Activated CD8-positive, alpha-beta T cell treated with anti-CD3 and anti-CD28 coated beads, Interleukin-2, amount 10 ng/mL, durations not matched to agents 7 days and 5 days (primary cell): ENCODE measurements at places on chromosomes 1 and 21. TPM values are rescaled to one million over a fixed set of nuclear protein-coding genes. Genes with fewer than 3 reads are reported as not detected.

NTMT2 gene
- not detected for total RNA-seq

DNA sequence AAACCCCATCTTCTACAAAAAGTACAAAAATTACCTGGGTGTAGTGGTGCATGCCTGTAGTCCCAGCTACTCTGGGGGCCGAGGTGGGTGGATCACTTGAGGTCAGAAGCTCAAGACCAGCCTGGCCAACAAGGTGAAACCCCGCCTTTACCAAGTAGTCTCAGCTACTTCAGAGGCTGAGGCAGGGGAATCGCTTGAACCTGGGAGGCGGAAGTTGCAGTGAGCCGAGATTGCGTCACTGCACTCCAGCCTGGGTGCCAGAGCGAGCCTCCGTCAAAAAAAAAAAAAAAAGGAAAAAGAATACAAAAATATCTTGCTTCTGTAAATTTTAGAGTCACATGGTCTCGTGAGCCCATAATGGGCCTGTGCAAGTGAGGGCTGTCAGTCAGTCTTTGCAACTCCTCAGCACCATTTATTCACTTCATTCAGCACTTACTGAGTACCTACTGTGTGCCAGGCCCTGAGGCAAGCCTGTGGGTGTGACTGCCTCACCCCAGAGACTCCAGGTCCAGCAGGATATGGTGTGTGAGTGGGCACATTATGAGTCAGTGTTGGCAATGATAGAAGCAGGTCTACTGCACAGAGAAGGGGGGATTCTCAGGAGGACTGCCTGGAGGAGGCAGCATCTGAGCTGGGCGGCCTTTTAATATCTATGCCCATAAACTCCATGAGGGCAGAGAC lies 46.8 kb upstream of the TARDBP start:
- peak; percentile 57 for DNase-seq

DNA sequence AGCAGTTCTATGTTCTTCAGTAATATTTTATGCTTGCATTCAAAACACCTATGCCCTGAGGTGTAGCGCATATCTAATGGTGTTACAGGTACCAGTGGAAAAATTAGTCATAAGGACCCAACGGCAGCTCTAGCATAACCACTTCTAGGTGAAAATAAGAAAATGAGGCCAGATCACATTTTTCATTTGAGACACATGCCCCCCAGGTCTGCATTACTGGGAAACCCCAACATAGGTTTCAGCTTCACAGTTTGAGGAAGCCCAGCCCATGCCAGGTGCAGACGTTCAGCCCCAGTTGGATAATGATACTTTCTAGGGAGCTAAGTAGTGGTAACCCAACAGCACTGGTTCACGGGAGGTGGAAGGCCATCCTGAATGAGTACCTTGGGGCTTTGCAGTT lies 129.8 kb downstream of the CNIH3 start:
- no peak for DNase-seq

DNA sequence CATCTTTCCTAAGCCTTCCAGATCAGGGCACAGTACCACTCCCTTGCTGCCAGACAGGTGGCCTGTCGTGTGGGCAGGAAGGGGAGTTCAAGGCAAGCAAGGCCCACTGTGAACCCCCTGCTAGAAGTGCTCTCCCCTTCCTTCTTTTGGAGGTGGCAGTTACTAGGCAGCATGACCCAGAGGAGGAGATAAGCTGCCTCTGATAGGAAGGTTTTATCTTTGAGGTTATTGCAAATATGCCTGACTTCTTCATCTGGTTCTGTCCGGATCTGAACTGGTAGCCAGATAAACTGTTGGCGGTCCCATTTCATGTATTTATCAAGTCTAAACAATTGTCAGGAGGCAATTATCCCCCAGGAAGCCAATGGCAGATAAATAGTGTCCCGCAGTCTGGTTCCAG lies 198.2 kb upstream of the LMO4 start:
- no peak for DNase-seq

DNA sequence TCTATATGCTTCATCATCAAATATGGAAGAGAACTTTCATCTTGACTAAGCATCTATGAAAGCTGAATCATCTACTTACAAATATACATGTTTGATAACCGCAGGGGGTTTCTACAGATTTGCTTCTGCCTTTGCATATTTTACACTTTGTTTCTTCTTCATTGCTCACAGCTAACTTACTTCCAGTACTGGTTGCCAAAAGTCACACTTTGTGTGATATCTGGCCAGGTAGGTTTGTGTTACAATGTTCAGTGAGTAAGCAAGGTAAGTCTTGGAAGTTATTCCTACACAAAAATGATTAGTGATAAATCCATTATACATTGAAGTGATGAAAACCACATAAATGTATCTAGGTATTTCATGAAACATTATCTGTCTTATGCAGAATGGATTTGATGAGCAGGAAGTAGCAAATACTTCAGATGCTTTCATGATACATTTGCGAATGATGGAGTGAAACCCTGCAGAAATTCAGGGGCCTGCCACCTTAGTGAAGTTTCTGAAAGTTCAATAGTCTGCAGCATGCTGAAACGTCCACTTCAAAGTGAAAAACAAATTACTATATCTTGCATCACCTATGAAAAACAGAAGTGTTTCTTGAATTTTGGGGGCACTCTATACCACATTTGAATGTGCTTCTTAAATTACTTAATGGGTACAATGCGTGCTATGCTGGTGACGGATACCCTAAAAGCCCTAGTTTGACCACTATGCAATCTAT lies 187.3 kb downstream of the ATP6V1G3 start:
- no peak for DNase-seq

DNA sequence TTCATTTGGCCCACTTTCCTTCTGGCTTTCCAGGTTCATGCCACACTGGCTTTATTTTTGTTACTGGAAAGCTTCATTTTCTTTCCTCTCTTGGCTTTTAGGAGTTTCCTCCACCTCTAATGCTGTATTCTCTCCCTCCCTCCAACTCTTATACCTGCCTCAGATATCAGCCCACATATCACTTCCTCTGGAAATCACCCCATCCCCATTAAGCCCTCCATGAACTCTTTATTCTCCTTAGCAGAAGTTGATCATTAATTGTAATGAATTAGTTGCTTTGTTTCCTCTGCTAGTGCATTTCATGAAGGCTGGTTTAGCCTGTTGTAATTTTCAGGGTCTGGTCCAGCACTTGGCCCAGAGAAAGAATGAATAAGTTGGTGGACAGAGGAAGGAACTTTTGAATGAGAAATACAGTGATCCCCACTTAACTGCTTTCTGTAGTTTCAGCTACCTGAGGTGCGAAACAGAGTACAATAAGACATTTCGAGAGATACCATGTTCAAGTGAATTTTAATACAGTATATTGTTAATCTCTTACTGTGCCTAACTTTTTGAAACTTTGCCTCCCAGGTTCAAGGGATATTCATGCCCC lies 1.7 kb downstream of the SOAT1 start:
- no peak for DNase-seq

FCRL2 gene
- not detected for total RNA-seq

- no peak for DNase-seq
Observed at GRCh38 chr21:40162075-40162474, 294.8 kb downstream of the PCP4 start.

GRCh38 chr1:208185801-208186231 lies 58.4 kb downstream of the PLXNA2 start:
- DNase-seq, result no peak

DNA sequence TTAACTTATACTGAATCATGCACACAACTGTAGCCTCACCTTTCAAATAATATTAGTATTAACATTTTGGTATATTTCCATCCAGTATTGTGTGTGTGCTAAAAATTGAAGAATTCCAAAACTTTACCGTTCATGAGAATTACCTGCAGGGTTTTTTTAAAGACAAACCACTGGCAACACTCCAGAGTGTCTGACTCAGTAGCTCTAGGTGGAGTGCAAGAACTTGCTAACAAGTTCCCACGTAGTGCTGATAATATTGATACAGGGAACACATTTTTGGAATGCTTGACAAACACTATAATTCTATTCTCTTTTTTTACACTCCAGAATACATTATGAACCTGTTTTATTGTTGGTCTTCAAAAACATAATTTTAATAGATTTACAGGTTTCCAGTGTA lies 27.7 kb upstream of the SLC5A9 start:
- no peak for DNase-seq

GRCh38 chr1:185869590-185869989 lies 135.4 kb downstream of the HMCN1 start:
- no peak for DNase-seq

DNA sequence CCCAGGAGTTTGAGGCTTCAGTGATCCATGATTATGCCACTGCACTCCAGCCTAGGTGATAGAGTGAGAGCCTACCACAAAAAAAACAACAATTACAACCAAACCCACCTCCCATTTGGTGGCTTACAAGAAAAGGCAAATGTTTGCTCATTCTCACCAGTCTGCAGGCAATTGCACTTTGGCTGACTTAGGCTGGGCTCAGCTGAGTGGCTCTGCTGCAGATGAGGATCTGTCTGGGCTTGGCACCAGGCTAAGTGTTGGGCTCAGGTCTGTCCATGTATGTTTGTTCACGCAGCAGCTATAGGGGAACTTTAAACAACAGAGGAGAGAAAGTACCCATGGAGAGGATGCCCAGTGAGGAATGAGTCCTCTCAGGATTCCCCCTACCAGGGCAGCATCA lies 28.0 kb upstream of the COA6 start:
- no peak for DNase-seq

- DNase-seq, result no peak
Observed at GRCh38 chr1:228016653-228017355, 10.0 kb downstream of the WNT3A start.

DNA sequence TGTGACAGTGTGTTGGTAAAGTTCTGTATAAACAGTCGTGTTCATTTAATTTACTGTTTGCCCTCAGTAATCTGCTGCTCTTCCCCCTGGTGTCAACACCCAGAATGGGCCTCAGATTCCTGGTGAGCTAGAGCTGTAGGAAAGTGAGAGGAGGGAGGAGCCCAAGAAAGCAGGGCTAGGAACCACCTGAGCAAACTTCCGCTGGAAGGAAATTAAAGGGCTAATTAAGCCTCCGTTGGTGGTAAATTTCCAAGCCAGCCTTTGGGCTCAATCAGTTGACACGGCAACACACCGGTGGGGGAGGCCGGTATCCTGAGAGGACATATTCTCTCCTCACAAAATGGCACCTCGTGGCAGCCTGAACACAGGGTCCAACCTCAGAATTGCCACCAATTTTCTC lies 32.9 kb downstream of the RAB3B start:
- no peak for DNase-seq
